Stimulated activated CD4-positive, alpha-beta T cell treated with anti-CD3 and anti-CD28 coated beads, Interleukin-15, amount 100 ng/mL, for 48 hours (primary cell): ENCODE measurements at places on chromosomes 11 and 22.
A peak's percentile ranks its signal among the peaks of the same experiment; 100 is the strongest.

- no peak for DNase-seq
Measured at GRCh38 chr11:130370845-130371590, 56.3 kb upstream of the ZBTB44 start.

DNA sequence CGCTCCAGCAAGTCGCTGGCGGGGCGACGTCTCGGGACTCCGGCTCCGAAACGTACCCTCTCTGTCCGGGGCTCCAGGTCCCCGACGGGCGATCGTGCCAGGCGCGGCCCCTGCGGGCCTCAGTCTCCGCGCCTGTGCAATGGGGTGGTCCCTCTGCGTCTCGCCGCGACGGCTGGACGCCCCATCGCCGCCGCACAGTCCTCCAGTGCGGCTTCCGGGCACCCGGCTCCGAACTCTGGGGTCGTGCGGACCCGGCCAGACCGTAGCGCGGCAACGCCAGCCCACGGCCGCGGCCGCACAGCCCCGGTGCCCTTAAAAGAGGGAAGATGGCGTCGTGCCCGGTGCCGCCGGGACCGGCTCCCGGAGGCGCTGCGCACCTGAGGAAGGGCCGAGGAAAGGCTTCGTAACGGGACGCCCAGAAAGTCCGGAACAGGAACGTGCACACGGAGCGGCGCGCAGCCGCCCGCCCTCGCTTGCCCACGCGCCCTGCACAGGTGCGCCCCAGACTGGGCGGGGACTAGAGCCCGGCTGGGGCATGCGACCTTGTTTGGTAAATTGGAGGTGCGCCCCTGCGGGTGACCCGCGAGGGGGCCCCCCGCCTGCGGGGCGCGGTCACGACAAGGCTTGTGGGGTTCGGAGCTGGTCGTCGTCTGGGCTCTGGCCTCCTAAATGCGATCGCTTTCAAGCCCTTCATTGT, 525 bp downstream of the BIK start:
- no peak for DNase-seq

DNA sequence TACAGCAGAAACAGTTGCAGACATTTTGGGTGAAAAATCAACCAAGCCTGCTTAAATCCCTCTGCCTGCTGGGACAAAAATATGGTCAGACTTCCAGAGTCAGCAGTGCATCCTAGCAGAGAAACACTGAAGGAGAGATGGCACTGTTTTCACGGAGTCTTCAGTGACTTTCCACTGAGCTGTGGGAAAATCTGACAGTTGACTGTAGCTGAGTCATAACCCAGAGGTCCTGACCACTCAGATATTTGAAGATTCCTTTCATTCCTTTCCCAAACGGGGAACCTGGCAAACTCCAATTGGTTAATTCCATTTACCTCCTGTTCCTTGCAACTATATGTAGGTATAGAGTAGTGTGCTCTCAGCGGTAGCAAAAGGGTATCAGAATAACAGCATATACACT, 20.9 kb upstream of the UPB1 start:
- no peak for DNase-seq

DNA sequence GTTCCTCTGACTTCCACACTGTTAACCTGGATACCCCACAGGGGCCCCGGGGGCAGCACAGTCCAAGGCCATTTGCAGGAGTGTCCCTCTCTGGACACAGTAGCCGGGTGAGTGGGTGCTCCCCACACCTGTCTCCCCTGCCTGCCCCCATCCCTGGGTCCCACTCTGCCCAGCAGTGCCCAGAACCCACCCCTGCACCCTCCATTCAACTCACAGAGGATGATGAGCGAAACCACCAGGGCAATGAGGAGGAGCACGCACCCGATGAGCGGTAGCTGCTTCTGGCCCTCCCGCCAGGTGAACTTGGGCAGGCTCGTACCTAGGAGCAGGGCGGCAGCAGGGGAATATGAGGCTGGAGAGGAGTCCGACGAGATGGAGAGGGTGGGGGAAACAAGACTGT, 12.2 kb downstream of the TMPRSS13 start:
- no peak for DNase-seq

DNA sequence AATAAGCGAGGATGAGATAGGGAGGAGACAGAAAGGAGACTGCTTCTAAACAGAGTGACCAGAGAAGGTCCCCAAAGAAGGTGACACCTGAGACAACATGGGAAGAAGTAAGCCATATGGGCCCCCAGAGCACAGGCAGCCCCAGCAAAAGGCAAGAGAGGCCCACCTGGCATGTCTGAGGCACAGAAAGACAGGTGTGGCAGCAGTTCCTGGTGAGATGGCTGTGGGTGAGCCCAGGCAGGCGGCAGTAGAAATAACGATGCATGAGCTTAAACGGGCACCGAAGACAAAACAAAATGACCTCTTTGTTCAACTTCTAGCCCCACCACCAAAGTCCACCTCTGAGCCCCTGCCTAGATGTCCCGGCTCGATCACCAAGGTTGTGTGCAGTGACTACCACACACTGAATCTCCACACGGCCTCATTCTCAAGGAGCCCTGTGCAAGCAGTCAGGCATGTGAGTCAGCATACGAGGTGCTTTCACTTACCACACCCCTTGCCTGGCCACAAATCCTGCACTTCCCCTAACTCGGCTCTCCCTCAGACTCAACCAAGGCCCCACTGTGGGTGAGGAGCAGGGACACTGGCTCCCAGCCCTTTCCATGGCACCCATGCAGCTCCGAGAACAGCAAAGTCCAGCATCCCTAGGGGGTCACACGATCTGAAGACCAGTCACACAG, 77.6 kb downstream of the PACSIN2 start:
- peak; percentile 19 for DNase-seq

- DNase-seq, result no peak
Measured at GRCh38 chr22:50025993-50026392, 13.4 kb upstream of the IL17REL start.

DNA sequence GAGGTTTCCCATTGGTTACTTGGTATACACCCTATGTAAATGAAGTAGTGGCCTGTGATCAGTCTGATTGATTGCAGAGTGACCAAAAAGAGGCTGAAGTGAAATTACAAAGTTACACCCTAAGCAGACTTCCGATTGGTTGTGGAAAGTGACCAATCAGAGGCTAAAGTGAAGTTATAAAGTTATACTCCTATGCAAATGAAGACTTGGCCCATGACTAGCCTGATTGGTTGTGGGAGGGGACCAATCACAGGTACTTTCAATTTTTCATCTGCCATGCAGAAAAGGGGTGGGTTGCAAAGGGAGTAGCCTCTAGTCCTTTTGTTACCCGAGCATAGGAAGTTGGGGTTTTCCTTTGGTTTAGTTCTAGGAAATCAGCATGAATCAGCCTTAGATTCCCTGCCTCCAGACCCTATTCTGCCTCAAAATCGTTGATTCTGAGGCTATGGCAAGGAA, 18.1 kb upstream of the CSTF3 start:
- DNase-seq, result no peak

DNA sequence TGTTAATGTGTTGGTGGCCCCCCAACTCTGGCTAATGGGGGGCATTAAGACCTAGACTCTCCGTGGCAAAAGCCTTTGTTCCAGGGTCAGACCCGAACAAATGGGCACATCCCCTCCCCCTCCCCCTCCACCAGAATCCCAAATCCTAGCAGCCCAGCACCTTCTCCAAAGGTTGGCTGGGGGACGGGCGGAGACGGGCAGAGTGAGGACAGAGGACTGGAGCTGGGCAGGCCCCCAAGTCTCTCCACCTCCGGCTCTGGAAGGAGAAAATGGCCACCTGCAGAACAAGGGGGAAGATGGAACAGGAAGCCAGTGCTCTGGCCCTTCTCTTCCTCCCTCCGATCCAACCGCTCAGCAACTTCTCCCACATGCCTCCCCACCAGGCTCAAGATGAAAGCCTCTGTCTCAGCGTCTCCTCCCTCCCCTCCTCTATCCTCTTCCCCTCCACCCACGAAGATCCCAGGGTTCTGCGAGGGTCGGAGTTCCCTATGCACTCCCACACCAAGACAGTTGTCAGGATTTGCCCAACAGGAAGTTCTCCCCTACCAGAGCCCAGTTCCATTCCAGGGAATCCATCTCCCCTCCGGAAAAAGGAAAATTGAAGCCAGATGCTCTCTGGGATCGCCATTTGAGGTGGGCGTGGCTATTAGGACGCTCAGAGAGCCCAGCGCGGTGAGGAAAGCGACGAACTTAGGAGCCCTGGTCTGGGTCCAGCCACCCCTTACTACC, 20.1 kb downstream of the ADA2 start:
- no peak for DNase-seq

DNA sequence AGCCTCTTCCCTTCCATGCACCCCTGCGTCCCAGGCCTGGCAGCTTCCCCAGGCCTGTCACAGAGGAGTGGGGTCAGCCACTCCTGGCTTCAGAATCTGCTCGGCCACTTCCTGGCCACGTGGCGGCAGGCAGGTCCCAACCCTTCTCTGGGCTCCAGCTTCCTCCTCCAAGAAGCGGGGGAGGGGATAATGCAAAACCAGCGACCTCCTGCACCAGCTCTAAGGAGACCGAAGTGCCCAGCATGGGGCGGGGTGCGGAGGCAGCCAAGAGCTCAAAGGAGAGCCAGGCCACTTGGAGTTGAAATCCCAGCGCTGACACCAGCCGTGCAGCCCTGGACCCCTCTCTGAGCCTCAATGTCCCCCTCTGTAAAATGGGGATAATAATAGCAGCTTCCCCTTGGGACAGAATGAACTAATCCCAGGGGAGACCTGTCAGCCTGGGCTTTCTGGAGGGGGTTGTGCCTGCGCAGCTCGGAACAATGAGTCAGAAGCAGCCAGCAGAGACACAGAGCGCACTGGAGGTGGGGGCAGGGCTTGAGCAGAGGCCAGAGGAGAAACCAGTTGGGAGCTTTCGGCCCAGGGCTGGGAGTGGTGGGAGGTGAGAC, 22.8 kb upstream of the PICK1 start:
- DNase-seq, result no peak

DNA sequence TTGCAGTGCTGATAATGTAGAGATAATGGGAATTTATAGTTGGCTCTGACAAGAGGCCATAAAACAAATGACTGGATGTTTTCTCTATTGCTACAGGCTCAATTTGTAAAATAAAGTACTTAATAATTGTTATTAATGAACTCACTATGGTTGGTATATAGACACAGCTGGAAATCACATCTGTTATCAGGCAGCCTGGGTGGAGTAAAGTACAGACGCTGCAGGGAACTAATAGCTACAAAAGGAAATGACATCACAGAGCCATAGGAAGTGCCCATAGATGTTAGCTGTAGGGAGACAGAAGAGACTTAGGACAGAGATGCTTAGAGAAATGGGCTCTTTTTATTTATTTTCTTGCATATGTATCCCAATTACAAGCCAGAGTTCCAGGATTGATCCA, 81.0 kb upstream of the SNX19 start:
- no peak for DNase-seq

DNA sequence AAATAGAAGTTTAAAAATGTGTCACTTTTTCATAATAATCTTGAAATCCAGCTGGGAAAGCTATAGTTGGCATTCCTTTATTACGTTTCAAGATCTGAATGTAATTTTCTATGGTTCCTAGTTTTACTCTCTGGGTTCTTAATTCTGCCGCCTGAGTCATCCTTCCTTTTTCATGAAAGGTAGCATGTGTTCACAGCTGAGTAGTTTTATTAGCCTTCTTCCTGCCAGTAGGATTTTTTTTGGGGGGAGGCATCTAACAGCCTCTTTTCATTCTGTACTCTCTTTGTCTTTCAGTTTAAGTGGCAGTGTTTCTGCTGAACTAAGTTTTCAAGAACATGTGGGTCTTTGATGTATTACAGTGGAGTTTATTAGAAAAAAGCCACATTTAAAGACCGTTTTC, 36.5 kb downstream of the OR2AG2 start:
- no peak for DNase-seq

- DNase-seq, result no peak
Measured at GRCh38 chr11:36436064-36436463, 74.0 kb downstream of the TRAF6 start.

DNA sequence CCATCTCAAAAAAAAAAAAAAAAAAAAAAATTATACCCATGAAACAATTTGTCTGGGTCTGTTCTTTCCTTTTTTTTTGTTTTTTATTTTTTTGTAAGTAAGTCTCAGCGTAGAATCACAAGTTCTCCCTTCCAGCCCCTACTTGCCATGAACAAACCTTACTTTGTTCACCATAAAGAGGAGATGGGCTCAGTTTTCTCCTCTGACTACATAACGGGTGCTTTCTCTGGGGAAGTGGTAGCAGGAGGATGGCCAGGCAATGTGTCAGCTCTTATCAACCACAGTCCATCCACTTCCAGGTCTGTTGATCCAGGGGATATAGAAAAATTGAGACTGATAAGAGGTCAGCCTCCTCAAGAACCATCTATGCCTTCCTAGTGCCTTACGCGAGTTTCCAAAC, 11.0 kb downstream of the ASCC2 start:
- DNase-seq, result no peak

- no peak for DNase-seq
Measured at GRCh38 chr11:132093536-132094259, 723.3 kb downstream of the NTM start.

DNA sequence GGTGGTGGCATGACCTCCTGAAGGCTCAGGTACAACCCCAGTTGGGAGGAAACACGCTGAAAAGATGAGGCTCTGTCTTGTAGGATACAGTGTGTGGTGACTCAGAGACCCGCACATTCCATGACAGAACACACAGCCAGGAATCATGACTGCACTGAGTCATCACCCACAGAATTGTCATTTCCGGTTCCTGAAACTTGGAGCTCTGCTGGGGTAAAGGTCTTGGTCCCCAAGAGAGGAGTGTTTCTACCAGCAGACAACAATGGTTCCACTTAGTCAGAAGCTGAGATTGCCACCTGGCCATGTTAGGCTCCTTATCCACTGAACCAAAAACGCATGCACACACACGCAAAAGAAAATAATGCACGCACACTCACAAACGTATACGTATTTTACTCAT, 31.5 kb upstream of the CYB5R3 start:
- no peak for DNase-seq

- no peak for DNase-seq
Measured at GRCh38 chr22:41217553-41218157, 12.5 kb downstream of the L3MBTL2 start.

DNA sequence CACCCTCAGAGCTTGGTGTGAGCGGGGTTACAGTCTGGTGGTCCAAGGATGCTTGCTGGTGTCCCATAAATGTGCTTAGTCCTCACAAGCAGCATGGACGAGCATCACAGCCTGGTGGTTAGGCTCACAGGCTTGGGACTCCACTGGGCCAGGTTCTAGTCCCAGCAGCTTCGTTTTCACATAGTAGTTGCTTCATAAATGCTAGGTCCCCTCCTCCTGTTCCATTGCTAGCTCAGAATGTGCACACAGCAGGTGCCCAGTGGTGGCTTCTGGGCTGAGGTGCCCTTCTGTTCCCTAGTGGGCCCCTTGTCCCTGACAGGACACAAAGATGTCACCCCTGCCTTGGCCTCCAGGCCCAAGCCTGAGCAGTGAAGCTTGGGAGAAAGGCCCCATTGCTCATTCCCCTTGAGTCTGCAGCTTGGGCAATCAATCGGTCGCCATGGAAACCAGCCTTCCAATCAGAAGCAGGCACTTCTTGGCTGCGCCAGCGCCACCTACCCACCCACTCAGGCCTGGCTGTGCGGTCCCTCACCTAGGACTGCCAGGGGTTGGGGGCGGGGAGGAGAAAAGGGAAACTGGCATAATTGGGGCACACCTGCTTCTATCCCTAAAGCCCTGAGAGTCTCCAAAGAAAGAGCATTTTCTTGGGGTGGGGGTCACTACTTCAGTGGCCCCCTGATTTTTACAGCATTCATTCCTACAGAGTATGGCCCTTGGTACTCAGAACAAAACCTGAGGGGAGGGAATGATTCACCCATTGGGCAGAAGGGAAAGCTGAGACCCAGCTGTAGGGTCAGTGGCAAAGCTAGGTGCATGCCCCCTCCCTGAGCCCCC, 48.1 kb downstream of the CYTH4 start:
- peak; percentile 64 for DNase-seq
